Right atrium auricular region (tissue), 2 donors: ENCODE measurements at places on chromosomes 3 and 15.

DNA sequence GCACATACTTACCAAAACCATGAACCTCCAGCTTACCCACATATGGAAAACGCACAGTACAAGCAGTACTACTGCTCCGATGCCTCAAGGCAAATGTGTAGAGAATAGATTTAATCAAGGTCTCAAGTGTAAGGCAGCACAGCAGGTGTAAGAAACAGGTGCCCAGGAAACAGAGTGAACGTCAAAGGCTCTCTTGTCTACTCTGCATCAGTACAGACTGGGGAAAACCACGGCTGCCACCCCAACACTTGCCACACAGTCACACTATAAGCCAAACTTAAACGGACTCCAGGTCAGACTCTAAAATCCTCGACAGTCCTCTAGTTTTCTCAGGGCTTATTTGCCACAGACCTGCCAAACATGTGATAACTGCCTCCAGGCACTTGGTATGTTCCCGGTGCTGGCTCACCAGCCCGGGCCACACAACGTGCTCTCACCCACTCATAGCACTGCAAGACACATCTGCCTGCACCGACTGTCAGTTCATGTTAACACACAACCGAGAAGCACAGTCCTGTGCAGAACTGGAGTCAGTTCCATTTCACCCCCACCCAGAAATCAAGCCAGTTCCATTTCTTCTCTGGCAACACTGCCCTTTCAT is 30.6 kb downstream of the ABCC5 start:
- DNase-seq: no peak

GRCh38 chr3:104992676-104993075 is 374.0 kb upstream of the ALCAM start:
- DNase-seq: no peak

DNA sequence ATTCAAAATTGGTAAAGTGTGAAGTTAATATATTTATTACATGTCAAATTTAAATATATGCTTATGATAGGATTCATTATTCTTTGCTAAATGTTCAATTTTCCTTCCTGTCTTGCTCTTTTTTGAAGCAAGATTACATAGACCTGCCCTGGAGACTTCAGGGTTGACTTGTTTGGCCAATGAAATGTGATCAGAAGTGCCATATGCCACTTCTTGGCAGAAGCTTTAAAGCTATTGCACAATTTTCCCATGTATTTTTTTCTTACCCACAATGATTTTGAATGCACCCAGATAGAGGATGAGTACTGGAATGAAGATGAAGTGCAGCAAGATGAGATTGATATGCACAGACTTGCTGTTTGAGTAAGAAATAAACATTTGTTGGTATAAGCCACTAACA is 406.3 kb upstream of the BCHE start:
- no peak for DNase-seq

DNA sequence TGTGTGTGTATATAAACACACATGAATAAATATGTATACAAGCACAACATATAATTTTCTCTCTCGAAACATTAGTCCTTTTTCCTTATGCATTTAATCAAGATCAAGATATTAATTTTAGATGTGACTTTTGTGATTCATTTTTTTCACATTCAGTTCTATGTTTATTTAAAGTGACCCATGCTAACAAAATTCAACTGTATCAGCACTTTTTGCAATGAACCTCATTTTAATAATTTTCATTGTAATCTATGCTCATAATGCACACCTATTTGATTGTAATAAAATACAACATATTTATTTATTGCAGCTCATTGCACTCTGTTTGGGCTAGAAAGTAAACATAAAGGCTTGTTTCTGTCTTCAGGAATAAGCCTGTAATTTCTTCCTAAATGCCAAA is 586.3 kb downstream of the ROBO2 start:
- no peak for DNase-seq
